ENCODE measurements at places on chromosomes 5 and 9.

DNA sequence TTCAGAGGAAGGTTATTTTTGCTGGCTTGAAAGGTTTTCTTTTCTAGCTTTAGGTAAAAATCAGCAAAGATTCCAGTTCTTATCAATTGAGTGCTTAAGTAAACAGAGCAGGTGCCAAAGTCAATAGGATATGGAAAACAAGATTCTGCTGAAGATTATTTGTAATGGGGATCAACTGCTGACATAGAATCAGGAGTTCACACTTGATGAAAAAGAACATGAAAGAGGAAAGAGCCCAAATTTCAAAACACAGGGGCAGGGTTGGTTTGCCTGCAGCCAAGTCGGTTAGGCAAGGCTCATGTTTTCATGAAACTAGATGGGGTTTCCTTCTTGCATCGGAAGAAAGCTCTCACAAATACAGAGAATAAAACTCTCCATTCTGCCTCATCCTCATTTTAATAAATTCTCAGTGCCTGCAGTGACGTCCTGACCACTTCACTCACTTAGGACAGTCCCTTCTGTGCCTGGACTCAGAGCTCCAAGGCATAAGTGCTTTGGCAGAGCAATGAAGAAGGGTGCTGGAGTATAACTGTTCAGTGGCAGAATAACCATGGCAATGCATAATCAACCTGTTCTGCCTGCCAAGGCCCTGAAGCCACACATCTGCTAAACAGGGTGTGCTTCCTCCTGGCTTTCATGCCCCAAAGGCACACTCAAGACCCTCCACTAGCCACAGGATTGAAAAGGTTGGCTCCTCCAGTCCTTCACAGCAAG is 179.6 kb downstream of the GNAQ start:
- no peak for DNase-seq

GRCh38 chr5:152673601-152674000 is 268.5 kb upstream of the NMUR2 start:
- peak; percentile 2 for DNase-seq

GRCh38 chr5:133193794-133194193 is 142.0 kb downstream of the HSPA4 start:
- DNase-seq: no peak

DNA sequence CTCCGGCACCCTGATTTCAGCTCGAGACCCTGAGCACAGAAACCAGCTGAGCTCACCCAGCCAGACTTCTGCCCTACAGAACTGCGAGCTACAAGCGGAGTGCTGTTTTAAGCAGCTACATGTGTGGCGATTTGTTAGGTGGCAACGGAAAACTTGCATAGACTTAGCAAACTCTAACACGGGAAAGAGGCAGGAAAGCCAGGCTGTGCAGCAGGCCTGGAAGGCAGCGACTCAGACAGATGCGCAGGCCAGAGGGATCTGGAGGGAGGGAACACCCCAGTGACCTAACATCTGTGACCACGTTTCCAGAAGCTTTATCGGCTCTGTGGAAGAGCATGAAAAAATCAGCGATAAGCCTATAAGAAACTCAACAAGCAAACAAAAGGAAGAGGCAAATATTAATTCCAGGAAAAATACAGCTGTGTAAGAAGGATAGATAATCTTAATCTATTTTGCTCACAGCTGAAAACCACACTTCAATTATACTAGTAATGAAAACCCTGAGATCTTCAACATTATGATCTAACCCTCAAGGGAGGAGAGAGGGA is 11.0 kb downstream of the UBAC1 start:
- DNase-seq: no peak

GRCh38 chr5:147887026-147887627 is 8.6 kb downstream of the SCGB3A2 start:
- DNase-seq: peak; percentile 55

- no peak for DNase-seq
Measured at GRCh38 chr9:30201024-30201423, 2183.4 kb upstream of the ACO1 start.

- no peak for DNase-seq
Measured at GRCh38 chr9:120257483-120257882, 322.5 kb downstream of the CDK5RAP2 start.

GRCh38 chr9:93930070-93930469 is 25.1 kb downstream of the BARX1 start:
- no peak for DNase-seq

- no peak for DNase-seq
Measured at GRCh38 chr5:180593446-180594206, 2.3 kb upstream of the SCGB3A1 start.

GRCh38 chr9:99385814-99386279 is 163.8 kb downstream of the SEC61B start:
- DNase-seq: no peak

- DNase-seq: no peak
Measured at GRCh38 chr9:70229026-70229425, 29.8 kb upstream of the SMC5 start.

- DNase-seq: no peak
Measured at GRCh38 chr5:98398465-98398864, 375.0 kb upstream of the RGMB start.

- DNase-seq: peak; percentile 22
Measured at GRCh38 chr5:122295138-122295537, 16.9 kb upstream of the SNCAIP start.

GRCh38 chr9:35488566-35489312 is 1.2 kb upstream of the RUSC2 start:
- no peak for DNase-seq

GRCh38 chr9:76557674-76558225 is 98.8 kb downstream of the GCNT1 start:
- DNase-seq: peak; percentile 8

All from RKO (cell line).